ENCODE measurements at places on chromosomes 4 and X.

GRCh38 chr4:42533042-42533441 is 123.9 kb downstream of the ATP8A1 start:
- no peak for DNase-seq

DNA sequence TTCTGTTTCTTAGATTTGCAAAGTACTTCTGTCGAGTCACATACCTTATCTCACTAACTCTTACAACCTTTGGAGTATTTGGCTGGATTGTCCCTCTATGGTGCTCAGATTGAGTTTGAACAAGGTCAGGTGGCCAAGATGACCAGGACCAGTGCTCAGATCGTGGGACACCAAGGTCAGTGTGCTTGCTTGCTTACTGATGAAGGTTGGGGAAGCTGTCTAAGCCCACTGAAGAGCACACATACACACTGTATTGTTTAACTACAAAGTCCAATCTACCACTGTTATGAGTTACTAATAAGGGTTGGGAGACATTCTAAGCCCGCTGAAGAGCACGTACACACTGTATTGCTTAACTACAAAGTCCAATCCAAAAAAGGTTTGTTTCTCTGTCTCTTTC is 53.7 kb downstream of the TAB3 start:
- DNase-seq: no peak

DNA sequence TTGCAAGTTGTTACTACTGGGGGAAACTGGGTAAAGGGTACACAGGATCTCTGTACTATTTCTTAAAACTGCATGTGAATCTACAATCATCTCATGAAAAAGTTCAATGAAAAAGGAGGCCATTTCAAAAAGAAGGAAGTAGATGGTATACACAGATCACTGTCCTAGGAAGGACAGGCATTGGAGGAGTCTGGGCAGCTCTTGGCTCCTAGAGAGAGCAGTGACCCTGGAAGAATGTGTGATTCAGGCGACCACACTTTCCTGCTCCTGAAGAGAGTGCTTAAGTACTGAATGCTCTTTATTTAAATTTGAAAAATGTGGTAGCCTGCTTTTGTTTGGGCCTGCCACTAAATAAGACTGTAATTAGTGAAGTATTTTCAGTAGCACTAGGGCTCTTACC is 318.1 kb upstream of the CASK start:
- no peak for DNase-seq

GRCh38 chrX:44224760-44225159 is 118.7 kb downstream of the EFHC2 start:
- no peak for DNase-seq

GRCh38 chr4:100117750-100118149 is 72.5 kb downstream of the DDIT4L start:
- DNase-seq: no peak

GRCh38 chr4:143587703-143588102 is 74.2 kb downstream of the SMARCA5 start:
- DNase-seq: no peak

- no peak for DNase-seq
Measured at GRCh38 chrX:44957848-44958247, 84.9 kb downstream of the KDM6A start.

DNA sequence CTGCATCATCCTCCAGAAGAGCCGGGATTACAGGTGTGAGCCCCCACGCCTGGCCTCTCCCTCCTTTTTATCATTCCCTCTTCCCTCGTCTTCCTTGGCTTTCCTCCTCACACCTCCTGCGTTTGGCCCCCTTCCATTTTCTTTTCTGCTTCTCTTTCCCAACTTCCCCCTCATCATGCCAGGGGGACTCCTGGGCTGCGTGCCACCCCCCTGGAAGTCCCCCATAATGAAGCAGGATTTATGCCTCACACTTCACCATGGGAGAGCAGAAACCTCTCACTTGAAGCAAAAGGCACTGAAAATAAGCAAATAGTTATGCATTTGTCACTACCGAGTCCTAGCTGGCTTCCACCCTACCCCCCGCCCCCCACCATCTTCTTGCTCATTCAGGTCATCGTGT is 7.9 kb downstream of the TKTL1 start:
- no peak for DNase-seq

DNA sequence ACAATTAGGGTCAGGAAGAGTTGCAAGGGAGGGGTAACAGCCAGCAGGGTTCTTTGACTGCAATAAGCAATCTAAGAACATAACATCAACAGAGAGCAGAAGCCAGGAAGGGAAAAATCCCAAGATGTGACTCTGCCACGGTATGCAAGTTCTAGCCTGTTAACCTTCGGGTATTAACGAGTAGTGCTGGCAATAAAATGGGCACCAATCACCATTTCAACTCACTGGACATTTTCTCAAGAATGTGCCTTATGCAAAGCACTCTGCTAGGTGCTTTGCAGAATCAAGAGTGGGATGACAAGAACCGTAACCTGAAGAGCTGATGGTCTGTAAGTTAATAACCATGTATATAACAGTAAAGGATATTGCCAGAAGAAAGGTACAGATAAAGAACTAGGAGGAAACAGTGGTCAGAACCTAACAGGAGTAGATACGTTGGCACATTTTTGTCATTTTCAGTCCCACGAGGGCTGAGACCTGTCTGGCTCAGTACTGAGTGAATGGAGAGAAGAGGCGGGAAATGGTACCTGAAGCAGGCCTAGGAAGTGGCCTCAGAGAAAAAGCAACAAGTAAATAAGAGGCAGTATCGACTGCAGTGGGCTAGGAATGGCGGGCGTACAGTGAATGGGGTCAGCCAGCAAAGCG is 2.7 kb downstream of the ELOVL6 start:
- DNase-seq: no peak

Data from naive thymus-derived CD8-positive, alpha-beta T cell (primary cell).